Adipocyte (in vitro differentiated cells): ENCODE measurements at places on chromosomes 16 and 17.

- no peak for DNase-seq
These were observed 231.6 kb downstream of the GRIN2A start for GRCh38 chr16:9950658-9951057.

- DNase-seq, result peak; percentile 81
These were observed 14.2 kb upstream of the SLC38A10 start for GRCh38 chr17:81309140-81309858.

- DNase-seq, result peak; percentile 48
These were observed 1.3 kb downstream of the RAB40B start for GRCh38 chr17:82696916-82697807.

- DNase-seq, result peak; percentile 63
These were observed 87.8 kb downstream of the TUBD1 start for GRCh38 chr17:59804901-59805465.

- DNase-seq, result no peak
These were observed 14.9 kb downstream of the FAM222B start for GRCh38 chr17:28827672-28828071.

DNA sequence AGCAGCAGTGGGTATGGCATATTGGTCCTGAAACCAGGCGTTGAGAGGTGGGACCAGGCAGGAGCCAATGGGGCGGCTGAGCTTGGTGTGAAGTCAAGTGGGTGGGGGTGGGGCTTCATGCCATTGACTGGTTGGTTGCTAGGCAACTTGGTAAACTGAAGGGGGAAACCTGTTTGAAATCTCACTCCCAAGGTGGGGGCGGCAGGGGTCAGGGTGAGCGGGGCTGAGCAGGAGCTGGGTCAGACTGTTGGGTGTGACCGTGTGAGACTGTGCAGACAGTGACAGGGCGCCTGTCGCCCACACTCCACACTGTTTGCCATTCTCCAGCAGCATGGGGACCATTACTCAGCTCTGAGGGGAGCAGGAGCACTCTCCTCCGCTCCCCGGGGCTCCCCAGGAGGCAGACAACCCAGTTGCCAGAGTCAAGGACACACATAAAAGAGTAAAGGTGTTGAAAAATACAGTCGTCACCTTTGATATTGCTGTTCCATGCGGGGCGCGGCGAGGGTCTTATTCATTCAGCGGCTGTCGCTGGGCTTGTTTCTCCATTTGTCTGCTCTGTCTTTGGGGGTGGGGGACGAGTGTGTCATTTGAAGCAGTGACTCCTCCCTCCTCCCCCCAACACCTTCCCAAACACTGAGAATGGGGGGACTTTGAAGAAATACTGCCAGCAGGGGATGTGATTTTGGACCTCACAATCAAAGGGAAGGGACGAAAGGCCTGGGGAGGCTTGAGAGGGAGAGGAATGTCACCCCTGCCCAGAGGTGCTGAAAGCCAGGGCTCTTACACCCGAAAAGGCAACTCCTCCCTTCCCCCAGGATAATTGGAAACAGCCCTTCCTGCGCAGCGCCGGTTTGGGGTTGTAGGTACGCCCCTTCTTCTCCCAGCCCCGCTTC is 1.2 kb upstream of the EFNB3 start:
- DNase-seq, result peak; percentile 57

DNA sequence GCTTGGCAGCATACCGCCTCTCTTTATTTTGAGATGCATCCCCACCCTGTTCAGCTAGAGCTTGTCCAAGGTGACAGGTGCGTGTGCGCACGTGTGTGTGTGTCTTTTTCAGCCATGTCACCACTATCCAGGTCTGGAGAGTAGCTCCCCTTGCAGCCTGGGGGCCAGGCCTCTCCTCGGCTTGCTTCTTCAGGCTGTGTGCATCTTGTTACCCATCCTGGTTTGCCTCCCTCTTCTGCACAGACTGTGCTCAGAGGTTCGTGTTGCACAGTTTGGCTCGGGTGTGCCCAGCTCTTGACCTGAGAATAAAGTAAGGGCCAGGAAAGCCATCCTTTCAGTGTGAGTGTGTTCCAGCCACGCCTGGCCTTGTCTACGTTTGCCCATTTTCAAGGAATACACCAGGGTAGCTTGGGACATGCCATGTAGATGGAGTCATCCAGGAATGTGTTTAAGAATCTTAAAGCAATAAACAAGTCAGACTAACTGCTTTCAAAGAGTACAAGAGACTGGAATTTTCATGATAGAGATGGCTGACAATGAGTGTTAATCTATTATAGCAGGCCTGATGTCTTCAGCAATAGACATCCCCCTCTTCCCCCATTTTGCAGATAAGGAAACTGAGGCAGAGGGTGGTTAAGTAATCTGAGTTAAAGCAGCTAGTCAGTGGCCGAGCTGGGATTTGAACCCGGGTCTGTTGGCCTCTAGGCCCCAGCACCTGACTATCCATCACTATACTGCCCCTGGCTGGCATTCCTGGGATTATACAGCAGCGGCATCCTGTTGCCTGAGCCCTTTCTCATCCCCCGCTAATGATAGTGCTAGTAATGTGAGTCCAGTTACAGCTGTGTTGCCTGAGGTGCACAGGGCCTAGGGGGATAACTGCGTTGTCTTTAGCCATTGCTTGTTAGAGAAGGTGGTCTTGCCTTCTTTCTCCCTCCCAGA is 77.9 kb downstream of the KSR1 start:
- DNase-seq, result peak; percentile 86

DNA sequence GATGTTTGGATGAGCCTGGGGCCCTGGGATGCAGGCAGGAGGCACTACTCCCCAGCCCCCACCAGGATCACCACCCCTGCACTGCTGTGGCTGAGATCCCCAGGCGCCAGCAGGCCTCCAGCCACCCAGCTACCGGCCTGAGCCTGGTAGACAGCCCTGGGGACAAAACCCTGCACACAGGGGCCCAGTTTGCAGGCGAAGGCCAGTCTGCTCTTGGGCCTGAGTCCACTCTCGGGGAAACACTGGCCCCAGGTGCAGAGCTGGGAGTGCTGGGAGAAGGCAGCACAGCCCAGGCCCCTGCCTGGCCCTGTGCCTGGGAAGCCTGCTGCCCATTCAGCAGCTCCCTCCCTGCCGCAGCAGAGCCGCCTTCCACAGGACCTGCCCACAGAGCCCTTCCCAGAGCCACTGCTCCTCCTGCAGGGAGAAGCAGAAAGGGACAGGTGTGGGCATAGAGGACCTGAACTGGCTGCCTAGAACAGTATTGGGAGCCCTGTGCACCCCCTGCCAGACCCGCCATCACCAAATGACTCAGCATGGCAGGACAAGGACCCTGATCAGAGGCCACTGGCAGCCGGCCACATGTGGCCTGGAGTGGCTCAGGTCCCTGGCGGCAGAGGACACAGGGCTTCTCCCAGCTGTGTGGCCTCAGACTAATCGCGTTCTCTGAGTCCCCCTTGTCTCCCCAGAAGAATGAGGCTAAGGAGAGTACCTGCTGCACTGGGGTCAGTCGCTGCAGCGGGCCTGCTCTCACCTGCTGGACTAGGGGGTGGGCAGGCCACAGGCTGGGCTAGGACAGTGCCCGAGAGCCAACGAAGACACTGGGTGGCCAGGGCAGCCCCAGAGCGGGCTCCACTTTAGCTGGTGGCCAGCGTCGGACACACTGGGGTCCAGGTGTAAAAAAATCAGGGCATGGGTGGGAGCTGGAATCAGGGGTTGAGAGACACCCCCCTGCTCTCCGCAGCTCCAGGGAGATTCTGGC is 10.7 kb downstream of the MSRB1 start:
- DNase-seq, result no peak

GRCh38 chr17:155576-155975 is 18.2 kb downstream of the SCGB1C2 start:
- DNase-seq, result no peak

- no peak for DNase-seq
These were observed 6.1 kb downstream of the MT1H start for GRCh38 chr16:56675685-56676210.

DNA sequence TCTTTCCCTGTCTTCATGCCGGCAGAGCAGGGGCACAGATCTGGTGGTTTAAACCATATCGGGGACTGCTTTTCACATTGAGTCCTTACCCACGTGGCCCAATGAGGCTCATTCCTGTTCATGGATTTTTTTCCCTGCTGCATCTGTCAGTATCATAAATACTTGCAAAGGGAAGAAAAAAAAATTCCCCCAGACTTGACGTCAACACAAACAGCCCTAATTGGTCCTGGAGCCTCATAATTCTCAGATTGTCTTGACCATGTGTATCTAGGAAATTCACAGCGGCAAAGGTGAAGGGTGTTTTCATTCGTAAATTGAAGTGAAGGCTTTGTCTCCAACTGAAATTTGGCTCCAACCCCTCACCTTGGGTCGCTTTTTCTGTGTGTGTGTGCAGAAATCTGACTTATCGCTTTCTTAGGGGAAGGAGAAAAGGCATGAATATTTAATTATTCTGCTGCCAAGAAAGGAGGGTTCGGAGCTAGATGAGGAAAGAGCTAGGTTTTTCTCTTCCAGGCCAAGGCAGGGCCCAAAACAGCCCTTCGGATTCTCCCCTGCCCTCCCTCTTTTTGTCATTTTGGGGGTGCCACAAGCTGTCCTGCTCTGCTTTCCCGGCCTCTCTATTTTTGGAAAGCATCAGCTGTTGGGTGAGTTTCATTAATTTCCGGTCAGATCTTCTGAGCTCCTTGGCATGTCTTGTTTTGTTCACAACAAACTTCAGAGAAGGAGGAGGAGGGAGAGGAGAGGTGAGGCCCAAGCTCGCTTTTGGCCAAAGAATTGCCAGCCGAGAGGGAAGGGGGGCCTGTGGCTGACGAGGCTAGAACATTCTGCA is 17.8 kb upstream of the CIBAR2 start:
- peak; percentile 30 for DNase-seq

DNA sequence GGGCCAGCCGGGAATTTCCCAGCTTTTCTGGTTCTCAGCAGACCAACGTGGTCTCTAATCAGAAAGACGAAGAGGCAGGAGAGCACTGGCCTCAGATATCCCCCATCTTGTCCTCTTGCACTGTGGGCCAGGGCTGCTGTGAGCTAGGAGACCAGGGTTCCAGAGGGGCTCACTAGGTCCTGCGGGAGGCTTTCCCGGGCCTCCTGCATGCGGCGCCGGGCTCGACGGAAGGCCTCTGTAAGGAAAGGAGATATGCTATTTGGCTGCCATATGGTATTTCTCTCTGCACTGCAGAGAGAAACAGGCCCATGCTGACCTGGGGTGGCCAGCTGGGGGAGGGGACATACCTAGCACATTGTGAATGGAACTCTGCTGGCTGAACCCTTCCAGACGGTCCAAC is 13.1 kb downstream of the MKS1 start:
- DNase-seq, result no peak

- DNase-seq, result no peak
These were observed 56.8 kb upstream of the RPH3AL start for GRCh38 chr17:409308-409847.

DNA sequence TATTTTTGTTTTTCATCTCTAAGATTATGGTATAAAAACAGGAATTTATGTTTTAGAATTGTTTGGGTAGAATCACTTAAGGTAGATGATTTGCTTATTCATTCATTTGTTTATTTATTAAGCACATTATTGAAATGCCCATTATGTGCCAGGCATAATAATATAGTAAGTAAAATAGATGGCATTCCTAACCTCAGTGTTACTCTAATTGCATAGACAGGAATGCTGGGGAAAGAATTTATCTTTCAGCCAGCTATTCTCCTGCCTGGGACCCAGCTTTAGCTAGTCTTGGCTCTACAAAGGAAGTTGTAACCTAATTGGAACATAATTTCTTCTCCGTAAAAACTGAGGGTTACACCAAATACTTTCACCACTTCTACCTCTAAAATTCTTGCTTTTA is 44.6 kb downstream of the NFAT5 start:
- peak; percentile 48 for DNase-seq

DNA sequence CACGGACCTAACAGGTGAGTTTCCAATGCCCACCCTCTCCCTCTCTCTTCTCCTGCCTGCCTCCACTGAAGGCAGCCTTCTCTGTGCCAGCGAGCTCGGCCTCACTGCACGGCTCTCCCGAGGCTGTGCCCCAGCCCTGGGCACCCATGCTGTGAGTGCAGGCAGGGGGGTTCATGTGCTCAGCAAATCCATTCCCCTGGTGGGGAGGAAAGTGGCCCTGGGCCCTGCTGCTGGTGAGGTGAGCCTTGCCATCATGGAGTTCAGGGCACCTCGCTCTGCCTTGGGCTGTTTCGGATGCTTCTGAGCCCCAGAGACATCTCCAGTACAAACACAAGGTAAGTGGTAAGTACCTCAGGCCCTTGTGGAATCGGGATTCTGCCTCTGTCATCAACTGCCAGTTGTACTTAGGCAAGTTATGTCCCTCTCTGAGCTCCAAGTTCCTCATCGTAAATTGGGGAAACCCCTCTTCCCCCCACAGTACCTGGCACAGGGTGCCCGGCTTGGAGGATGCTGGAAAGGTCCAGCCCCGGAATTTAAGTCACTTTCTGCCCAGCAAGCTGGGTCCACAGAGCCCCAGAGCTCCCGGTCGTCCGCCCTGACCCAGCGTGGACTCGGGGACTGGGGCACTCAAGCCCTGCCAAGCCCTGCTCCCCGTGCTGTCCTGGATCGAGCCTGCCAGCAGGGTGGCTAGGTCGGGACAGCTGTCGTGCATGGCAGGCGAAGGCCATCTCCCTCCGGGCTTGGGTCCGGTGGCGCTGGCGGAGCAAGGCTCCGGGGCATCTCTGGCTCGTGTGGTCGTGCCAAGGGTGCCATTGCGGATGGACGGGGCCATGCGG is 684 bp upstream of the NUDT16L1 start:
- no peak for DNase-seq
